Neural cell (in vitro differentiated cells): ENCODE measurements at places on chromosomes 3 and 15. TPM values are rescaled to one million over a fixed set of nuclear protein-coding genes. Genes with fewer than 3 reads are reported as not detected.

Gene TTLL13
- polyA plus RNA-seq, result 0.33 TPM in 1 of 2 replicates, not detected in the other

Gene MESP1
- 4.8 and 5.5 TPM in 2 replicates for polyA plus RNA-seq

Gene PARP14
- 0.28 TPM in 1 of 2 replicates, not detected in the other for polyA plus RNA-seq

Gene NAALADL2
- polyA plus RNA-seq, result 1.6 and 2.2 TPM in 2 replicates

Gene TM6SF1
- polyA plus RNA-seq, result 0.16 TPM in 1 of 2 replicates, not detected in the other

Gene IQCH
- 2.8 and 8.4 TPM in 2 replicates for polyA plus RNA-seq

Gene CCDC80
- polyA plus RNA-seq, result 0.14 and 2.5 TPM in 2 replicates

Gene KCNAB1
- polyA plus RNA-seq, result 14.9 and 17.0 TPM in 2 replicates

Gene UPK1B
- not detected in 2 replicates for polyA plus RNA-seq

Gene CADM2
- 4.2 and 4.5 TPM in 2 replicates for polyA plus RNA-seq

Gene LYZL4
- polyA plus RNA-seq, result not detected in 2 replicates

Gene CA12
- 0.11 and 0.62 TPM in 2 replicates for polyA plus RNA-seq

Gene SLC22A14
- 0.16 and 0.25 TPM in 2 replicates for polyA plus RNA-seq

Gene CPLX3
- 0.27 and 0.66 TPM in 2 replicates for polyA plus RNA-seq

Gene GPR15
- not detected in 2 replicates for polyA plus RNA-seq

Gene KIF15
- polyA plus RNA-seq, result 1.2 and 5.8 TPM in 2 replicates

Gene SPATA12
- not detected in 2 replicates for polyA plus RNA-seq

Gene PLA2G4F
- not detected in 2 replicates for polyA plus RNA-seq

Gene SERF2
- 548 and 726 TPM in 2 replicates for polyA plus RNA-seq

Gene C3orf20
- not detected in 2 replicates for polyA plus RNA-seq

Gene TMIE
- polyA plus RNA-seq, result not detected in 2 replicates

Gene SH2D7
- polyA plus RNA-seq, result not detected in 2 replicates

Gene ARHGAP31
- polyA plus RNA-seq, result not detected in 2 replicates

Gene SI
- not detected in 2 replicates for polyA plus RNA-seq

Gene GNAT1
- polyA plus RNA-seq, result not detected in 2 replicates

Gene TMEM45A
- polyA plus RNA-seq, result 2.4 and 4.1 TPM in 2 replicates

Gene MUC13
- not detected in 2 replicates for polyA plus RNA-seq

Gene OR5K2
- polyA plus RNA-seq, result not detected in 2 replicates

Gene NR2E3
- polyA plus RNA-seq, result not detected in 2 replicates

Gene PRR20G
- polyA plus RNA-seq, result not detected in 2 replicates

Gene WDR93
- polyA plus RNA-seq, result 0.41 TPM in 1 of 2 replicates, not detected in the other

Gene DGKG
- 0.08 TPM in 1 of 2 replicates, not detected in the other for polyA plus RNA-seq

Gene RETNLB
- polyA plus RNA-seq, result not detected in 2 replicates

Gene PIERCE2
- polyA plus RNA-seq, result 10.2 and 13.1 TPM in 2 replicates

Gene DUOXA1
- not detected in 2 replicates for polyA plus RNA-seq

Gene RNF111
- polyA plus RNA-seq, result 20.8 and 25.8 TPM in 2 replicates

Gene KNG1
- not detected in 2 replicates for polyA plus RNA-seq

Gene UBE2E2
- polyA plus RNA-seq, result 13.6 and 19.8 TPM in 2 replicates

Gene DRD3
- polyA plus RNA-seq, result 0.18 TPM in 1 of 2 replicates, not detected in the other

Gene PSTPIP1
- polyA plus RNA-seq, result not detected in 2 replicates

Gene CLDN1
- 0.66 and 1.3 TPM in 2 replicates for polyA plus RNA-seq

Gene FBXO40
- polyA plus RNA-seq, result not detected in 2 replicates

Gene NEDD4
- 1.6 and 1.8 TPM in 2 replicates for polyA plus RNA-seq

Gene TADA3
- polyA plus RNA-seq, result 55.4 and 64.0 TPM in 2 replicates

Gene GPR149
- 10.7 and 10.9 TPM in 2 replicates for polyA plus RNA-seq

Gene CACNA1D
- polyA plus RNA-seq, result 22.5 and 24.9 TPM in 2 replicates

Gene P2RY14
- polyA plus RNA-seq, result not detected in 2 replicates

Gene FHIT
- polyA plus RNA-seq, result 0.46 TPM in 1 of 2 replicates, not detected in the other

Gene GABRR3
- polyA plus RNA-seq, result not detected in 2 replicates
